Hepatocyte (in vitro differentiated cells): ENCODE measurements at places on chromosomes 7 and 10.

- no peak overlapping the region for H3K4me3 ChIP-seq
- no peaks in the 10 kb centered on the region for H3K27me3 ChIP-seq
- H3K4me1 ChIP-seq = peaks cover 14% of the 10 kb centered on the region
- peak overlapping the region; percentile 11 for H3K27ac ChIP-seq
Observed at GRCh38 chr10:123017421-123018165, 8.8 kb downstream of the ACADSB start.

- H3K4me1 ChIP-seq = no peaks in the 10 kb centered on the region
- DNase-seq = no peak
- H3K4me3 ChIP-seq = no peak overlapping the region
- H3K36me3 ChIP-seq = no peaks in the 10 kb centered on the region
Observed at GRCh38 chr10:67609996-67610793, 85.8 kb downstream of the CTNNA3 start.

DNA sequence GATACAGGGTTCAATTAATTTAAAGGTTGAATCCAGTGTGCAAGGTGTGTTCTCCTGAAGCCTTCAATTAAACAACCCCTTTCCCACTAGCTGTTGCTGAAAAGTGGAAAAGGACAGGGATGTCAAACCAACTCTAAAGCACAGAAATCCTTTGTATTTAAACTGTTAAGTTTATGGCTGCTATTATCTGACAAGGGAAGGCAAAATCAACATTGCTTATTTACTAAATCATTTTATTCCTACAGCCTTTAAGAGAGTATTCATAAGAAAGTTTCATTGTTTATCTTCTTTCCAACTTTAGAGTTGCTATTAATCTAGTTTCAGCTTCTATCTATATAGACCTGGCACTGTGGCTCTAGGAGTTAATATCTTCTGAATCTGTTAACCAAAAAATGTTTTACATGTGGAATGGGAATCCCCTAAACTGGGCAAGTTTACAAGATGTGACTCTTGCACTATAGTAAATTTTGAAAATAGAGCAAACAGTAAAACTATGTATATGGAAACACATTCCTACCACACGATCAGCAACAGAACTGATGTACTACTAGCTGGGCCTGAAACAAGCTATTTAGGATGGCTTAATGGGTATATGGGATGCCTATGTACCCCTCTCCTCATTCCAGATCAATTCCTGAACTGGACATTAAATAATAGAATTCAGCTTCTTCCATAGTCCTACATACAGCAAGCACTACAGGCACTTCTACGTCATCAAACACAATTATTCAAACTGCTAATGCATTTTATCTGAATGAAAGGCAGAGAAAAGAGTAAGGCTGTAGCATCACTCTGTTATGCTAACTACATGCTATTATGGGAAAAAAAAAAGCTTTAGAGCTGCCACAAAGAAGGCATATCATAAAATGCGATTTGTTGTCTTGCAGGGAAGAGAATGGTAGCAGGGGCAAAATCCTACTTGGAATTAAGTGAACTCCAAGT lies 52.8 kb downstream of the CDK6 start:
- no peaks in the 10 kb centered on the region for H3K36me3 ChIP-seq
- H3K27ac ChIP-seq = peak overlapping the region; percentile 19
- DNase-seq = no peak
- H3K4me3 ChIP-seq = no peak overlapping the region
- H3K27me3 ChIP-seq = no peaks in the 10 kb centered on the region

DNA sequence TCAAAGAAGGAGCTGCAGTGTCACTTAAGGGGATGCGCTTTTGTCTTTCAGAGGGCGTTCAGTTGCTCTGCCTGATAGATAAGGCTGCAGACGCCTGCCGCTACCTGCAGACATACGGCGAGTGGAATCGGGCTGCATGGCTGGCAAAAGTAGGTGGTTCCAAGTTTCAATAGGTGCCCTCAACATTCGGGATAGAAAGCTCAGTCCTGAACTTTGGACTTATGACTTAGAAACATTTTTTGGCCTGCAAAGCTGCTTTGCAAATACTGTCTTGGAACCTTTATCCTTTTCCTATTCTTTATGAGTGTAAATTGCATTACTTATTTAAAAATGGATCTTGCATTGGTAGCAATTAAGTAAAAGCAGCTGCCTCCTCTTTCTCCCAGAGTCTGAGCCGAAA lies 54.1 kb downstream of the WDR11 start:
- H3K27ac ChIP-seq = no peak overlapping the region
- H3K36me3 ChIP-seq = peaks cover 6% of the 10 kb centered on the region
- no peak for DNase-seq
- no peaks in the 10 kb centered on the region for H3K27me3 ChIP-seq
- H3K4me3 ChIP-seq = no peak overlapping the region
- H3K4me1 ChIP-seq = no peaks in the 10 kb centered on the region
